ENCODE measurements at places on chromosomes 11 and 22.

DNA sequence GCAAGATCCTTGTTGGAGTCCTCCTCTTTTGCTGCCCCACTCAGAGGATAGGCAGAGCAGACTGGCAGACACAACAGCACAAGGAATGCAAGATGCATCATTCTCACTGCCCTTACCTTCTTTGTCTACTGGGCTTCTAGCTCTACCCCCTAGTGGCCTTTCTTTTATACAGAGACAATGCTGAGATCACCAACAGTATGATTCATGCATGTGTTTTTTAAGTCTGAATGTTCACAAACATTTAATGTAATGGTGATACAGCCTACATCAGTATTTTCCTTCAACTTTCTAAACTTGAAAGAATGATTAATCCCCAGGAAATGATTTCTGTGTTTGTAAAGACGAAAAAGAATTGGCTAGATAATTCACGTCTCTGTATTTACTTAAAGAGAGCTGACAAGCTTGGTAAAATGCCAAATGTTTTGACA, at the start of gene MMP10:
TSS of gene MMP10 (minus strand) at position 138 of the 428 bp plus-strand sequence. CDS start at position 101, 37 bp downstream.
- no peak for DNase-seq

DNA sequence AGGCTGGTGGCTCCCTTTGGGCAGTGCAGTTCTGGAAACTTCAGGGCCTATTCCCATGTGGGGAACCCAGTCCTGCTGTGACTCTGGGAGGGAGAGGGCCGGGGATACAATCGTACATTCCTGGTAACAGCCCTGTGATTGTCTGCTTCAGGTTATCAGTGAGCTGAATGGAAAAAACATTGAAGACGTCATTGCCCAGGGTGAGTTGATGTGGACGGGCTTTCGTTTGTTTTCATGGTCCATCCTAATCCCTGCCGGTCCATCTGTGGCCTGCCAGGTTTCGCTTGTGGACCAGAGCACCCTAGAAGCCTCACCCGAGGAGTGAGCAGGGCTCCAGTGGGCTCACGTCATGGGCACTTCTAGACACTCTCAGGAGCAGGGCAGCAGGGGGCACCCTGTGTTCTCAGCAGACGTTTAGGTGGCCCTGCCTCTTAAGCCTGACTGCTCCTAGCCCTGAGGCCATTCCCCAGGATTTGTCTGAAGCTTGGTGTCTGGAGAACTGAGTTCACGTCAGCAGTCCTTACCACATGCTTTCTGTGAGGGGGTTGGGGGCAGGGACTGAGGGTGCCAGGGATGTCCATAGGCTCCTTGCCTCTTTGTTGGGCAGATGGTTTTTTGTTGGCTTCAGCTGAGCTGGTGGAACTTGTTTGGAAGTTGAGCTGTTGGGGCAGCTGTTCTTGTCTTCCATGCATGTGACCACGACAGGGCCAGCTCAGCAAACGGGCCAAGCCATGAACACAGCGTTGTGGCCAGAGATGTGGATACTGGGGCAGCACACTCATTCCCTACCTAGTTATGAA, 1.9 kb downstream of the RPLP2 start:
- no peak for DNase-seq

GRCh38 chr11:132346558-132347148, 976.2 kb downstream of the NTM start:
- DNase-seq, result no peak

- DNase-seq, result no peak
Observed at GRCh38 chr22:25176799-25177198, 22.9 kb upstream of the CRYBB3 start.

GRCh38 chr11:2473361-2474058, 28.7 kb downstream of the KCNQ1 start:
- DNase-seq, result no peak

GRCh38 chr11:27357250-27357649, 5.8 kb downstream of the CCDC34 start:
- DNase-seq, result no peak

DNA sequence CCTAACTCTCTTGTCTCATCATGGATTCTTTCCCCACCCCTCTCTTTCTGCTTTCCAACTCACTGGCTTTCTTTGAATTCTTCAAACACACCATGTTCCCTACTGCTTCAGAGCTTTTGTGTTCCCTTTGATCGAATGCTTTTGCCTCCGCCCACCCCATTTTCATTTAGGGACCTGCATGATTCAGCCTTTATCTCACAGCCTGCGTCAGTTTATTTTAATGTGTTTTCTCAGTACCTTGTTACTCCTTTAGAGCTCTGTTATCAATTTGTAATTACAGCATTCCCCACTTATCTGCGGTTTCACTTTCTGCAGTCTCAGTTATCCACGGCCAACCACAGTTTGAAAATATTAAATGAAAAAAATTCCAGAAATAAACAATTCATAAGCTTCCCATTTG, 451.3 kb downstream of the METTL15 start:
- no peak for DNase-seq

DNA sequence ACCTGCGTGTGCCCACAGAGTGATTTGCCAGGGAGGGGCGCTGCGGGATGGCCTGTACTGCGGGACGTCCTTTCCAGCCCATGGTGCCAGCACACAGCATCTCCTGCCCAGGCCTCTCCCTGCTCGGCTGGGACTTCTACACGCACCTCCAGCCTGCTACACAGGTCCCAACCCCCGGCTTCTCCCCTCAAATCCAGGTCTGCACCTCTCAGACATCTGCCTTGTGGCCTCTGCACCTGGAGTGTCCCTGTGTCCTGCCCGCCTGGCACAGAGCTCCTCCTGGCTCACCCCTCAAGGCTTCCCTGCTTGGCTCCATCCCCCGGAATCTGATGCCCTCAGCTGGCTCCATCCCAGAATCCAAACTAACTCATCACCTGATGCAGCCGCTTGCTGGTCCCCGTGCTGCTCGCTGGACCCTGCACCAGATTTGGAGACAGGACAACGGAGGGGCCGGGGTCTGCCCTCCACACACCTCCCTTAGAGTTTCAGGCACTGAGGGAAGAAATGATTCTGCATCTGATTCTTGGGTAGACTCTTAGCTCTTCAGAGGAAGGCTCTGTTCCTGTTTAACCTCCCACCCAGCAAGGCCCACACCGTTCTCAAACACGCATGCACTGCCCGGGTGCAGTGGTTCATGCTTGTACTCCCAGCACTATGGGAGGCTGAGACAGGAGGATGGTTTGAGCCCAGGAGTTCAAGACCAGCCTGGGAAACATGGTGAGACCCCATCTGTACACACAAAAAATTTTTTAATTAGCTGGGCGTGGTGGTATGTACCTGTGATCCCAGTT, 4.0 kb upstream of the LSP1 start:
- no peak for DNase-seq

DNA sequence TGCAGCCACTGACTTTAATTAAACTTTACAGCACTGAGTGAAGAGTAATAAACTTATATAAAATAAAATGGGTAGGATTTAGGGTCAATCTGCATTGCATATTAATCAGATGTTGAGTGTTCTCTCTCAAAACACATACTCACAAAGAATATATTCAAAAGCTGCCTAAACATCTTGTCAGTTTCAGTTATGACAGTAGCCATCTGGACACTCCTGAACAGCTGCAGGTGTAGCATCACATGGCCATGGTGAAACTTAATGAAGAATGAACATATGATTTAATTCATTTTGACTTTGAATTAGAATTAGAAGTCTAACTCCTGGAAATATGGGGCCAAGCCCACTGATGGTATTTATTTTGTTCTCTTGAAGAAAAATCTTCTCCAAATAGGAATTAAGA, 684.3 kb upstream of the RAG2 start:
- no peak for DNase-seq
